ENCODE measurements at places on chromosomes 16 and 17.
A peak's percentile ranks its signal among the peaks of the same experiment; 100 is the strongest.

DNA sequence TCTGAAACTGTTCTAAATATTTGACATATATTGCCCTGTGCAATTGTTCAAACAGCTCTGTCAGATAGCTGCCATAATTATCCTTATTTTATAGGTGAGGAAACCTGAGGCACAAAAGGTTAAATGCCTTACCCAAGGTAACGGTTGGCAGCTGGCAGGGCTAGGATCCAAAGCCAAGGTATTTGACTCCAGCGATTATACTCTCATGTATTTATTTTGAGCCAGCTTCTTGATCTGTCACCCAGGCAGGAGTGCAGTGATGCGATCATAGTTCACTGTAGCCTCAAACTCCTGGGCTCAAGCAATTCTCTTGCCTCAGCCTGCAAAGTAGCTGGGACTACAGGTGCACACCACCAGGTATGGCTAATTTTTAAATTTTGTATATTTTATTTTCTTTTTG, 7.2 kb downstream of the ENO3 start:
- DNase-seq = no peak

- DNase-seq = no peak
These were observed 6.4 kb downstream of the CD300LD start for GRCh38 chr17:74585711-74586110.

DNA sequence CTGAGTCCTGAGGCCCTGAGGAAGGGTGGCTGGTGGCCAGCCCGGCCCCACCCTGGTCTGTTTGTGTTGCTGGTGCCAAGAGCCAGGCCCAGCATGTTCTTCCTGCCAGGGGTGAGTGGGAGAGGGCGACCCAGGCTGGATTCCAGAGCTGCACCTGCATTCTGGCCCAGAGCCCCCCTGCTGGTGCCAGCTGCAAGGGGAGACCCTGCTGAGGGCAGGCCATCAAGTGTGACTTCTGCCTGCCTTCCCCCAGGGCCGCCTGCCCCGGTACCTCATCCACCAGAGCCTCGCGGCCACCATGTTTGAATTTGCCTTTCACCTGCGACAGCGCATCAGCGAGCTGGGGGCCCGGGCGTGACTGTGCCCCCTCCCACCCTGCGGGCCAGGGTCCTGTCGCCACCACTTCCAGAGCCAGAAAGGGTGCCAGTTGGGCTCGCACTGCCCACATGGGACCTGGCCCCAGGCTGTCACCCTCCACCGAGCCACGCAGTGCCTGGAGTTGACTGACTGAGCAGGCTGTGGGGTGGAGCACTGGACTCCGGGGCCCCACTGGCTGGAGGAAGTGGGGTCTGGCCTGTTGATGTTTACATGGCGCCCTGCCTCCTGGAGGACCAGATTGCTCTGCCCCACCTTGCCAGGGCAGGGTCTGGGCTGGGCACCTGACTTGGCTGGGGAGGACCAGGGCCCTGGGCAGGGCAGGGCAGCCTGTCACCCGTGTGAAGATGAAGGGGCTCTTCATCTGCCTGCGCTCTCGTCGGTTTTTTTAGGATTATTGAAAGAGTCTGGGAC, 2.4 kb upstream of the TCAP start:
- no peak for DNase-seq

DNA sequence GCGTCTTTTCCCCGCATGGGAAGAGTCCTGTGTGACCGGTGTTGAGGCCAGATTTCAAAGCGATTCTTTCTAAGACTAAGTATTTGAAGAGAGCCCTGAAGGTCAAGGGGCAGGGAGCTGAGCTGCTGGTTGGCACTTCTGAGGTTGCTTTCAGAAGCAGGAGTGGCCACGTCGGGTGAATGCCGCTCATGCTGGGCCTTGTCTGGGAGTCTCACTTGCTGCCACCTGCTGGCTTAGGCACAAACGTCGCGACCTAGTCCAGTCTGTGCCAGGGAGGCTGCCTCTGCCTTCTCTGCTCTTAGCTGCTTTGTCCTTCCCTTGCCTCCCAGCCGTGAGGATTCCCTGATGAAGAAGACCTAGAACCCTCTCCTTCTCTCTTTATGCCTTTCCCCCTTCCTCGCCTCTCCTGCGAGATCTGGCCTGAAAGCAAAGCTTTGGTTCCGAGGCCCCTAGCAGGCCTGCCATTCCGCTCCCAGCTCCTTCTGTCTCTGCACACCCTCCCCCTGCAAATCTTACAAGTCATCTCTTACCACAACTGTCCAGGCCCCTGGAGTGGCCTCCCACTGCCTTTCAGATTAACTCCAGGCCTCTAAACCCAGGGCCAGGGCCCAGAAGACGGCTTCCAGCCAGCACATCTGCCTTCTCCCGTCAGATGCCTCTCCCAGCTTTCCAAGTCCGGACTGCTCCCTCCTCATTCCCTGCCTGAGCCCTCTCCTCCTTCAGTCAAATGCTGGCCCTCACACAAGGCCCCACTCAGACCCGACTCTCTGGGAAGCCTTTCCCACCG, 11.4 kb downstream of the CTNS start:
- peak; percentile 41 for DNase-seq

Data from T-helper 2 cell treated with Interferon-gamma antibody and Interleukin-4, amounts not matched to agents 5 μg/mL and 100 μg/mL, for 36 hours (primary cell).